ENCODE measurements at places on chromosomes 1 and 21.

DNA sequence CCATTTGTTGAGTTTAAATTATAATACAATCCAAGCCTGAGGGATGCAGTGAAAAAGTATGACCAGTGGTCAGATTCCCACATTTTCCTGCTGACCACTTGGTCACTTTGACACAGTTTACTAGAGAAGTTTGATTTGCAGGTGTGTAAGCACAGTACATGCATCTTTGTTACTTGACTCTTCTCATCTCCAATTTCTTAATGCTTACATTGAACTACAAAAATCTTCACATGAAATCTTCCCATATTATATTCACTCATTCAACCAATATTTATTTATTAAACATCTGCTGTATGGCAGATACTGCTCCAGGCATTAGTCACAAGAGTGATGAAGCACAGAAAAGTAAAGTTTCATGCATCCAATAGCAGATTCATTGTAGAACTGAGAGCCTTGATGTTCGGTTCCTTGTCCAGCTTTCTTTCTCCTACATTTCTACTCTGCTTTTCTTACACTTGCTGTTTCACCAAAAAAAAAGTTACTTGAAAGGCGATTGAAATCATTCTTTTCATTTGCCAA lies 211.7 kb downstream of the NFIA start:
- no peak for DNase-seq
- H3K27me3 ChIP-seq, result no peaks in the 10 kb centered on the region
- H3K36me3 ChIP-seq, result no peaks in the 10 kb centered on the region
- H3K27ac ChIP-seq, result no peak overlapping the region
- H3K4me1 ChIP-seq, result peaks cover 8% of the 10 kb centered on the region

DNA sequence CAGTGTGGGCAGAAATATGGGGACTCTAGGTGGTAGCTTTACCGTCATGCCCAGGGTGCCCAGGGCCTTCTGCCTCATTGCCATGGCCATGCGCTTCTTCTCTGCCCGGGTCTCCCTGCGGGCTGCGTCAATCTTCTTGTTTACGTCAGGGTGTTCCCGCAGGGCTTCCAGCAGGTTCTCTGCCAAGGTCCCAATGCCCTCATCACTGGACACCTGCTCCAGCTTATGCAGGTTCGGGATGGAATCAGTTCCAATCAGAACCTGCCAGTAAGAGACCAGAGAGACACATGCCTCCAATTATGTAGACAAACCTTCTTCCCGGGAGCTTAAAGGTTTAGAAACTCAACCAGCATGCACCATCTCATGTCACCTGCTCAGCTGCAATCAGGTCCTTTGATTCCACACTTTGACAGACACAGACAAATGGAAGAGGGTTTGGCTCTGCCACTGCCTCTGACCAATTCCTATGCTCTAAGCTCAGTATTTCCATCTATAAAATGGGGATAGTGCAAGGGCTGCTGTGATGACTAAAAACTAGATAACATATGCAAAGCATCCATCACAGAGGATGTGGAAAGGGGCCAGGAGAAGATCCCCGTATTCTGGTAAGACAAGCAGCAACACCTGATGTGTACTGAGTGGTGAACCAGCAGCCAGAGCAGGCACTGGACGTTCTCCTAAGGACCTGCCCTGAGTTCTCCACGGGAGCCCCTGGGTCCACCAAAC lies 121.2 kb downstream of the UBR4 start:
- H3K27me3 ChIP-seq, result no peaks in the 10 kb centered on the region
- H3K27ac ChIP-seq, result no peak overlapping the region
- no peak overlapping the region for H3K4me3 ChIP-seq

- H3K27ac ChIP-seq, result no peak overlapping the region
- H3K4me1 ChIP-seq, result peaks cover 15% of the 10 kb centered on the region
- no peaks in the 10 kb centered on the region for H3K36me3 ChIP-seq
- no peaks in the 10 kb centered on the region for H3K27me3 ChIP-seq
These were observed 757.3 kb downstream of the LTN1 start for GRCh38 chr21:28235169-28235895.

GRCh38 chr1:180837020-180837419 lies 75.7 kb upstream of the KIAA1614 start:
- no peak for DNase-seq
- H3K36me3 ChIP-seq, result no peaks in the 10 kb centered on the region
- H3K4me1 ChIP-seq, result no peaks in the 10 kb centered on the region
- no peak overlapping the region for H3K4me3 ChIP-seq
- H3K27ac ChIP-seq, result no peak overlapping the region
- no peaks in the 10 kb centered on the region for H3K27me3 ChIP-seq
